ENCODE measurements at places on chromosomes 6 and 20.

DNA sequence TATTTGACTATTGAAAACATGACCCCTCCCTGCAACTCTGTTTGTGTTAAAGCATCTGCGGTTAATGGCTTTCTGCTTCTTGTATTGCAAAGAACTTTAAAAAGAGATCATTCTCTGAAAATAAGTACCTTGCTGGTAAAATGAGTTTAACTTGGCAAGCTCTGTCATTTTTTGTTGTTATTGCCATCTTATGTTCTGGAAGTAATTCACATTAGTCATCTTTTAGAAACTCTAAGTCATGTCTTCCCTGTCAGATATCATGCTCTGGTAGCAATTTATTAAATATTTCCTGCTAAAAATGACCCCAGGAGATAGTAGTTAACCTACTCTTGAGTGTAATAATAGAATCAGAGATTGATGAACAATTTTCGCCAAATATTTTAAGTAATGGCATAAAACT is 890.6 kb downstream of the KIF16B start:
- DNase-seq: no peak

DNA sequence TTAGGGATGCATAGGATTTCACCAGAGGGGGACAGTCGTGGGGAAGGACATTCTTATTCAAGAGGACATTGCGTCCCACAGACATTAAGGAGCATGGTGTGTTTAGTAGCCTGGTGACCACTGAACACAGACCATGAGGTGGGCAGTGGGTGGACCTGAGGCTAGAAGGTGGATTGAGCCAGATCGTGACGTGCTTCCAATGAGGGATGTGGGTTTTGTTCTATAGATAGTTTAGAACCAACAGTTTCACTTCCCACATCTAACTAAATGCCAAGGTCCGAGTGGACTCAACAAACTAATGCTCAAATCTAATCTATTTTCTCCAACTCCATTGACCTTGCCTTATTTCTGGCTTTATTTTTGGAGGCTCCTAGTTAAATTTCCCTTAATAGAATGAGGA is 58.5 kb downstream of the OGFRL1 start:
- no peak for DNase-seq

DNA sequence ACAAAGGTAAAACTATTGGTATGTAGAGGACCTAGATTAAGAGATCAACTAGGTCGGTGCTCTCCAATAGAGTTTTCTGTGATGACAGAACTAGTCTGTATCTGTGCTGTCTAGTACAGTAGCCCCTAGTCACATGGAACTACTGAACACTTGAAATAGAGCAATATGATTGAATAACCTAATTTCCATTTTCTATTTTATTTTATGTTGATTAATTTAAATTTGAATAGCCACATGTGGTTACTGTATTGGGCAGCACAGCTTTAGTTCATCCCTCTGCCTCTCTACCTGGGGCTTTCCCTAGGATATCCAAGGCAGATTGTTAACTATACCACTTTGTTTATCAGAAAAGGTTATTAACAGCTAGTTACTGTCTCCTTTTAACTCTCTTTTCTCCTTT is 27.0 kb downstream of the FILIP1 start:
- DNase-seq: no peak

DNA sequence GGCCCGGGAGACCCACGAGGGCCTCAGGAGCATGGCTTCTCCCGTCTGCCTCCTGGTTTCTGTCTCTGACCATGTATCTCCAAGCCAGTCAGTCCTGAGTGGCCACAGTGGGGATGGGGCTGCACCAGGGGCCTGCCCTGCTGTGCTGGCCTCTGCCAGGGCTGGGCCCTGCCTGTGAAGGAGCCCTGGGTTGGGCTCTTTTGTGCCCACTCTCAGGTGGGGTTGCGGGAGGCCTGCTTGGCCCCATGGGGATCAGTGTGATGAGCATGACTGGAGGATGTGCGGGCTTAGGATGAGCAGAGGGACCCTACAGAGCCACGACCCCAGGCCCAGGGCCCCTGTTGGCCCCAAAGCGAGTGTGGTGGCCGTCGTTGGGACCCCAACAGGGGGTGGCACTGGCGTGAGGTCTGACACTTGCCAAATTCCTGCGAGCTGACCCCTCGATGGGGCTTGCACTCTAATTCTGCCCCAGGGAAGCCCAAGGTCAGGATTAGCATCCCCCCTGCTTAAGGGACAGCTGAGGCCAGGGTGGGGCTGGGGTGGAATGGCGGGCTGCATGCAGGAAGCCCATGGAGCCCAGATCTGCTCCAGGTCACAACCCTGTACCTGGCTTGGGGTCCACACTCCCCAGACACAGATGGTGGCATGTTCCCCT is 90.0 kb upstream of the BHLHE23 start:
- DNase-seq: no peak

DNA sequence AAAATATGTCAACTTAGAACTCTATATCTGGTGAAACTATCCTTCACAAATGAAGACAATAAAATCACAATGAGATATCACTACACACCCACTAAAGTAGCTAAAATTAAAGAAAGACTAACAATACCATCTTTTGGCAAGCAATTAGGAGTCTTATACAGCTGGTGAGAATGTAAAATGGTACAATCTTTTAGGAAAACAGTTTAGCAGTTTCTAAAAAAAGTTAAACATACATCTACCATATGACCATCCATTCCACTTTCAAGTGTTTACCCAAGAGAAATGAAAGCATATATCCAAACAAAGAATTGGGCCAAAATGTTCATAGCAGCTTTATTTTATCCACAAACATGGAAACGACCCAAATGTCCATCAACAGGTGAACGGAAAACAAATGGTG is 13.8 kb upstream of the EEF1A1 start:
- no peak for DNase-seq

- no peak for DNase-seq
Measured at GRCh38 chr6:133630651-133631050, 258.3 kb upstream of the TCF21 start.

DNA sequence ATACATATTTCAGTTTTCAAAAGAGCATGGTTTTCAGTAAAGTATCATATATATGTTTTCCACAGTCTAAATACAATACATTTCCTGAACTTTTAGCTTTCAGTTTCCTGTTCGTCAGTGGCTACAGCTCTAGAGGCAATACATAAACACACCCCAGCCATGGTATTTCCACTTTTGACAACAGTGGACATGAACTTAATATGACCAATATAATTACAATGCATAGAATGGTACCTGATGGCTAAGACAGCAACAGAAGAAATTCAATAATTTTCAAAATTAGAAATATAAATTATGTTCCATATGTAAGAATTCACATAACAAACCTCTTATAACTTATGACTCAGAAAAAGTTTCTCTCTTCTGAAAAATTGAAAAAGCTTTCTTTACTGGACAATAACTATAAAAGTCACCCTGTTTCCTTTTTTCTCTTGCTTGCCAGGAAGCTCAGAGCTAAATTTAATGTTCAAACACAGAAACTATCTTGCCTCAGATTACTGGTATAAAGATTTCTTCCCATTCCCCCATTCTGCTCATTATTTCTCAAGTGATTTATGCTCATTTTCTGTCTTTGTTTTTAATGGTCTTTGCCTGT is 19.2 kb downstream of the FKBP5 start:
- DNase-seq: no peak

DNA sequence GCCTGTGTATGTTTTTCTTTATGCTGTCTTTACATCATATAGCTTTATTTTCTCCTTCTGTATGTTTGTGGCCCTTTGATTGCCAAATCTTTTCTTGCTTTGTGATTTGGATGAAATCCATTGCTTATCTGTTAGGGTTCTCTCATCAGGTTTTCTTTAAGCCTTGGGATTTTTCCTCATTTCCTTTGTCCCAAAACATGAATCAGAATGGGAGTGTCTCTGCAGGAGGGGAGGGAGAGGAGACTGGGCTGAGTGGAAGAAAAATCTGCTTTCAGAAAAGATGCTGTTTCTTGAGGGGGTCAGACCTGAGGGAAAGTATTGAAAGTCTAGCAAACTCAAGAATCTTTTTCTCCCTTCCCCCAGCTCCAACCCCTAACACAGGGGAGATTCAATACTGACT is 758.0 kb upstream of the MMS22L start:
- peak; percentile 16 for DNase-seq

DNA sequence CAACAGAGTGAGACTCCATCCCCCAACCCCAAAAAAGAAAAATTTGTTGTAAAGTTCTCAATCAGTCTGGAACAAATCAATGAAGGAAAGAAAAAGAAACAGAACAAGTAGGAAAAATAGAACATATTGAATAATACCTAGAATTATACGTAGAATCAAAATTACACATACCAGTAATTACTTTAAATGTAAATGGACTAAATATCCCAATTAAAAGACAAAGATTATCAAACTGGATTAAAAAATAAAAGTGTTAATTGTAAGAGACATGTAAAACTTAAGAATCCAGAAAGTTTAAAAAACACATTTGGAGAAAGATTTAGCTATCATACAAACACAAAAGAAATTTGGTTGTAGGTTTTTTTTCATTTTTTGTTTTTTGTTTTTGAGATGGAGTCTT is 12.3 kb upstream of the CDYL start:
- DNase-seq: no peak

- DNase-seq: no peak
Measured at GRCh38 chr20:17500826-17501225, 30.4 kb downstream of the BFSP1 start.

DNA sequence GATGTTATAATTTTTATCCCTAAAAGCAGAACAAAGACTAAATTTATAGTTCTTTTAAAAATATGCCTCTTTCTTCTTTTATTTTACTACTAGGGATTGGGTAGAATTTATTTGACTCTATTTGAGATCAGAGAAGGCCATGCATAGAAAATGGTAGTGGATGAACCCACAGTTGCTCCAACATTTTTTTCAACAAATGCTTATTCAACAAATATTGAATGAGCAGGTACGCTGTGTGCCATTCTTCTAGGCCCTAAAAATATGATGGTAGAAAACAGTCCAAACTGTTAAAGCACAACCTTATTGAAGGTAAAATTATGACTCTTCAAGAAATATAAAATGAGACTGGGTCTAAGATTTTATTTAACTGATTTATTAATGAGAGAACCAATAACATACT is 30.0 kb downstream of the OTOR start:
- no peak for DNase-seq

DNA sequence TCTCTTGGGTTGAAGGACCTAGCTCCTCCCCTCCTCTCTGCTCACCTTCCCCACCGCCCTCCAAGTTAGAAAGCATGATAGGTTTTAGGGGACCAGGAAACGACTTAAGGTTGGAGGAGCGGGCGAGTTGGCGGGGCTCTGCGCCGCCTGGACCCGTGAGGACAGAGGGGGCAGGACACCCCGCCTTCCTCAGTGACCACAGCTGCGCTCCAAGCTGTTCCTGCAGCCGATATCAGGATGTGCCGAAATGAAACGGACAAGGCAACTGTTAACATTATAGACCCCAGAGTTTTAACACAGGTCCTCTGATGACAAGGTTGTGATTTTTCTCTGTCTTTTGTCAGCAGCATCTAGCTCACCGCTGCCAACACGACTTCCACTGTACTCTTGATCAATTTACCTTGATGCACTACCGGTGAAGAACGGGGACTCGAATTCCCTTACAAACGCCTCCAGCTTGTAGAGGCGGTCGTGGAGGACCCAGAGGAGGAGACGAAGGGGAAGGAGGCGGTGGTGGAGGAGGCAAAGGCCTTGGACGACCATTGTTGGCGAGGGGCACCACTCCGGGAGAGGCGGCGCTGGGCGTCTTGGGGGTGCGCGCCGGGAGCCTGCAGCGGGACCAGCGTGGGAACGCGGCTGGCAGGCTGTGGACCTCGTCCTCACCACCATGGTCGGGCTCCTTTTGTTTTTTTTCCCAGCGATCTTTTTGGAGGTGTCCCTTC is at the start of gene GRM1:
GRM1 (plus strand) TSS at position 212 of the 722 bp plus-strand sequence; CDS start at position 668, 456 bp downstream.
- DNase-seq: peak; percentile 5

DNA sequence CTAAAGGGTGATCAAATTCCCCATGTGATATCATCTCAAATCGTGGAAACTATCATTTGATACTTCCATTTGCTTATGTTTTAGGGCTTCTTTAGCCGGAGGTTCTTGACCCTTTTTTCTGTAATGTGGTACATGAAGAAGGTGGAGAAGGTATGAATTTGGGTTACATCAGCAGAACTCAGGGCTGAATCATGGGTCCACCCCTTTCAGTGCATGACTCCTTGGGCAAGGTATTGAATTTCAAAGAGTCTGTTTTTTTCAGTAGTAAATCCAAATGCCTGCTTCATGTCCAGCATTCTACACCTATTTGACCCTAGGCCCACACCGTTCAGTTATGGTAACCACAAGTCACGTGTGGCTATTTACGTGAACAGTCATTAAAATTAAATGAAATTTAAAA is 30.6 kb upstream of the QKI start:
- DNase-seq: no peak

DNA sequence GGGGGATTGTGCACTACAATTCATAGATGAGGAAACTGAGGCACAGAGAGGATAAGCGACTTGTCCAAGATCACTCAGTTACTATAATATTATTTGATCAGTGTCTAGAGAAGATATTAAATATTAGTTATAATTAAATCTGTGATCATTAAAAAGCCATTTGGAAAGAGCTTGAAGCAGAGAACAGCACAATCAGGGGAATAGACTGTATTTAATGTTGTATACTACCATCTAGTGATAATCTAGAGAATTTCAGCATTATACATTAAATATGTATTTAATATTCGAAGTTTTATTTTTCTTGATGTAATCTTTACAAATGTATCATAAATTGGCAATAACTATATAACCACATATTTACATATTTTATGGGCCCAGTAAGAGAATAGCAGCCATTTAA is 20.1 kb upstream of the MTCL3 start:
- DNase-seq: no peak

DNA sequence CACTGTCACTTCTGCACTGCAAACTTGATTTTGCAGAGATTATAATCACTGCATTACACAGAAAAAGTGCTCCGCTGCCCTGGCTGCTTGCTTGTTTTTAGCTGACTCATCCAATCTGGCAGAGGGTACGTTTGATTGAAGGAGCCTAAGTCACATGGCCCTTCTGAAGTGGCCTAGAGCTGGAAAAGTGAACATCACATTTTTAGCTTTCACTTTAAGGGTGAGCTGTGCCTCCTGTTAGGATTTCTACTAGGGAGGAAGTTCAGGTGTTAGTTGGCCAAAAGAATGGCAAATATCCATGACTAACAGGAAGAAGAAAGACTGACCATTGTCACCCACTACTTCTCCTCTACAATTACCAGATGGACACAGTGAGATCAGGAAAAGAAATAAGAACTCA is 889.1 kb upstream of the MAP3K7 start:
- DNase-seq: peak; percentile 17

- no peak for DNase-seq
Measured at GRCh38 chr6:96236471-96236870, 220.7 kb downstream of the FUT9 start.

DNA sequence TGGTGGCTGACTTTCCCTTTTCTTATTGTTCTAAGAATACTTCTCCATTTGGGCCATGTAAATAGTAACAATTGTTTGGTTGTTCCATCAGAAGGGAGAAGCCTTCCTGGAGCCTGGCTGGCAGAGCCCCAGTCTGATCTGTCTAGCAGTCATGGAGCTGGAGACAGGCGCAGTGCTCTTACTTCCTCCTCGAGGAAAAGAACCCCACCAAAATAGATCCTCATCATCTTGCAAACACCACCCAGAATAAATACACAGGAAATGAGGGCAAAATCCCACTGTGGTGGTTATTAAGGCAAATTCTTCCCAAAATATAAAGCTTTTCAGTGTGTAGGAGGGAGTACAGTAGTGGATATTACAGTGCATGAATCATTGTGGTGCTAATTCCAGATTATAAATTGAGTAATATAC is 195.1 kb upstream of the SGK1 start:
- DNase-seq: no peak
